COR-L47 (cell line): ENCODE measurements at places on chromosomes 13 and 19.
A peak's percentile ranks its signal among the peaks of the same experiment; 100 is the strongest.

GRCh38 chr13:30255696-30256095 is 51.7 kb downstream of the KATNAL1 start:
- no peak for DNase-seq

DNA sequence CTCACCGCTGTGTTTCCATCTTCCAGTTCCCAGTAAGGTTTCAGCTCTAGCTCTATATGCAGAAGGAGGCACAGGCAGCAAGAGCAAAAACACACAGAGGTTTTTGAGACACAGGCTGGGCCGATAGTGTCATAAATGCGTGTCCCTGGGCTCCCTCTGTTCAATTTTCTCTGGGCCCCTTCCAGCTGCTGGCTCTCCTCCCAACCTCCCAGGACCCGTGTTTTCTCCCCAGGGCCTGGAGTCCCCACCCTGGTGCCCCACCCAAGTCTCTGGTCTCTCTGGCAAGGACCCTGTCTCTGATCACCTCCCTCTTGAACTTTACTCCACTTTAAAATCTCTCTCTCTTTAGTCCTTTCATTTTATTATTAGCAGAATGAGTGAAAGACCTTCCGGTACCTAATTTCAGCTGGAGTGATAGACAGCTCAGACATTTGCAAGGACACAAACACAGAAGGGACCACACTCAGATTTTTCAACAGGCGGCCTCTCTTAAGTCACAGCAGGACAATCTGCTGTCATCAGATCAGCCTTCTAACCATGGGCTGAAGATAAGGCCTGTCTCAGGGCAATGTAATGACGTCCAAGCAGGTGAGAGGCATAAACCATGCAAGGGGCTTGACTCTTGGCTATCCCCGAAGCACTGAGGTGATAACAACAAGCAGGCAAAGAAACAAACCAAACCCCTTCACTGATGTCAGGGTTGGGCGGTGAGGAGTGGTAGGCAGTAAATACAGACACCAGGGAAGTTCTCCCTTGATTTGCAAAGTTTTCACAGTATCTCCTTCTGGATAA is 190.0 kb upstream of the IRS2 start:
- no peak for DNase-seq

GRCh38 chr19:49591731-49592485 is 926 bp downstream of the PRR12 start:
- DNase-seq, result peak; percentile 45

DNA sequence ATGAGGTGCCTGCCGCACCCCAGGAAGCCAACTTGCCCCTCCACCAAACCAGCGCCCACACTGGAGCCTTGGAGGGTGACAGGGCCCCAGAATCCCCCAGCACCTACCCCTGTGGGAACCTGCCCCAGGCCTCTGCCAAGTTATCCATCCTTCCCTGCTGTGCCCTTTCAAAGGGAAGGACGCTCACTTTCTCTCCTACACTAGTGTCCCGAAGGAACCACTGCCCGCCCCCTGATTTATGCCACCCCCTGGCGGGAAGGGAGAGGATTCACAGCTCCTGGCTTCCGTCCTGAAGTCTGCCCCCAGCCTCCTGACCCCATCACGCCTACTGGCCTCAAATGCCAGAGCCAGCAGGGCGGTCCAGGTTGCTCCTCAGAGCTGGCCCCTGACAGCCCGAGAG is 1.4 kb downstream of the EVI5L start:
- DNase-seq, result no peak

DNA sequence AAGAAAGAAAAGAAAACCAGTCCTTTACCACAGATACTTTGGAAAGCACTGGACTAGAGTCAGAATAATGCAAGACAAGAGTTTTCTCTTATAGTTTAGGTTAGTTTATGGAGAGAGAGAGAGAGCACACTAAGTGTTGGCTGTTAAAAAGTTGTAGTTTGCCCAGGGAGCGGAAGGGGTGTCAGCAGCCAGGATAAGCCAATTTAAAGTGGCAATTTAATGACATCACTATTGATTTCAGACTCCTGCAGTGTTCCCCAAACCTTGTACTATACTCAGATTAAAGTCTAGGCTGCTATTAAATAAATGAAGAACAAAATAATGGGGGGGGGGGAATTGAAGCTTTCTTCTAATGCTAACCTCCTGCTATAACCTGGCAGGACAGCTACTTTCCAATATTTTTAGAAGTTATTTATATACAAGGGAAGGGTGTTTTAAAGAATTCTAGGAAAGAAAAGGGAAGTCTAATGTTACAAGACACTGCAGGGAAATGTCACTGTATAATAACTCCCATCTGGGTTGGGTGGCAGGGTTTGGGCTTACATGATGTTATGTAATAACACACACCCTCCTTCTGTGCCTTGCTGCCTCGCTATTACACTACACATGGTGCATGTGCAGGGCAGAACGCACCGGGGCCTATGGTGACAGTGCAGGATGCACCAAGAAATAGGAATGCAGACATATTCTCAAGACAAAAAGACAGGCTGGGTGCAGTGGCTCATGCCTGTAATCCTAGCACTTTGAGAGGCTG is 19.9 kb downstream of the TPT1 start:
- no peak for DNase-seq

- no peak for DNase-seq
These were observed 1.7 kb downstream of the SLAIN1 start for GRCh38 chr13:77699059-77699680.

DNA sequence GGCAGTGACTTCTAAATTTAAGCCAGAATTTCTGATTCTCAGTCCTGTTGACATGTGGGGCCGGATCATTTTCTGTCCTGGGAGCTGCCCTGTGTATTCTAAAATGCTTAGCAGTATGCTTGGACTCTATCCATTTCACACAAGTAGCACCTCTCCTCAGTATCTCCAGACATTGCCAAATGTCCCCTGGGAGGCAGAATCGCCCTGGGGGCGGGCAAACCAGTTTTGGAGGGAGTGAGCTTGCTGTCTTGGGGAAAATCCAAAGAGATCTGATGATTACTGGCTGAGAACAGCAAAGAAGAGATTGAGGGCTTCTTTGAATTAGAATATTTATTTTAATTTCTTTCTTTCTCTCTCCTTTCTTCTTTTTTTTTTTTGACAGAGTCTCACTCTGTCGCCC is 16.4 kb downstream of the VAV1 start:
- DNase-seq, result no peak

DNA sequence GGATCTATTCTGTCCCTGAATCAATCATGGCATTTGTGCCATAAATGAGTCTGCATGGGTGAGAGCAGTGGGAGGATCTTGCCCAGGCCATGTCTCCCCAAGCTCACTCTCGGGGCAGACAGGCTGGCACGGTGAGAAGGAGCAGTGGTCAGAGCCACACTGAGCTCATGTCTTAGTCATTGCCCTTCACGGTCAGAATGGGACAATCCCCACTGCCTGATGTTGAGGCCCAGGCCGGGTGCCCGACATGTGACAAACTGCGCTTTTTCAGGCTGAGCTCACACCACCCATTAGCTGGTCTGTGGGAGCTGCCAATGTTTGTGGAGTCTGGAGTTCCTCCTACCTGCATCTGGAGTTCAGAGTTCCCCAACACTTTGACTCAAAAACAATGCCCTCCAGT is 481.9 kb downstream of the COG6 start:
- DNase-seq, result no peak

DNA sequence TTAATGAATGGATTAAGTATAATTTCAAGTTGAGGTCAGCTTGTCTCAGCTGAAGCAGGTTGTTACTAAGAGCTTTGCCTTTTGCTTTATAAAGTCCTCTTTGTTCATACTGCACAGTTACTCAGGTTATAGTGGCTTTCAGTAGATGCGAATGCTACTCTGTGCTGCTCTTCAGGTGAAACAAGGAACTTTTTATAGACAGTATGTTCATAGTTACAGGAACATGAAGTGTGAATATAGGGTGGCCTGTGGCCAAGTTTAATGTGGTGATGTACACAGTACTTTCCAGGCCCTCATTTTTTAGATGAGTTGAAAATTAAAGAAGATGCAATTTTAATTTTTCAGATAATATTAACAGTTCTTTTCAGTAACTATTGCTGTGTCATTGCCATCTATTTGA is 20.8 kb downstream of the SUGT1 start:
- DNase-seq, result no peak

- no peak for DNase-seq
These were observed 4.9 kb downstream of the SMIM24 start for GRCh38 chr19:3475449-3475848.

GRCh38 chr19:39128516-39129079 is 3.0 kb downstream of the PAK4 start:
- no peak for DNase-seq

DNA sequence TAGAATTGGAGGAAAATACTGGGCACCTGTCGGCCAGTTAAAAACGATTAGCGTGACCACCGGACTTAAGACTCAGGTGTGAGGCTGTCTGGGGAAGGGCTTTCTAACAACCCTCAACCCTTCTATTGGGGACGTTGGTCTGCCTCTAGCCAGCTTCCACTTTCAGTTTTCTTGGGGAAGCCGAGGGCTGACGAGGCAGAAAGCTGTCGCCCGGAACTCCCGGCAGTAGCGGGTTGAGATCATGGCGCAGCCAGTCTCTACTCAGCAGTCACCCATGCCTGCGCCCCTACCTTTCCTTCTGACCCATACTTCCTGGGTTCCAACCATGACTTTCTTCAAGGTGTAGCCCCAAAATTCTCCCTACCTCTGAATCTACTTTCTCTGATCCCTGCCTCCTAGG is 1424.1 kb downstream of the SLITRK1 start:
- no peak for DNase-seq

DNA sequence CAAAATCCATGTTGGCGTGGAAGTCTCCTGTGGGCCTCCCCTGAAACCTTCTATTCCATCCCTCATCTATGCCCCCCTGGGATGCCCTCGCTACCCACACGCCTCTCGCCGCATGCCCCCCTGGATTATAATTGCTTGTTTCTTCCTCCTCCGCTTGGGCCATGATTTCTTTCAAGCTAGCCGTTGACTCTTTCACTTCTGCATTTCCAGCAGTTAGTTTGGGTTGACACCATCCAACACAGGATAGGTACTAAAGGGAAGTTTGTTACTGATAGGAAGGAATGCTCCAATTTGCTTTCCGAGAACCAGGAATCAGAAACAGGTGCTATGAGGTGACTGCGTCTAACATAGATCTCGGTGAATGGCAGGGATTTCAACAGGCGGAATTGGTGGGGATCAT is 7.7 kb upstream of the SLC25A15 start:
- DNase-seq, result no peak

- no peak for DNase-seq
These were observed 12.2 kb downstream of the GTF2F2 start for GRCh38 chr13:45132369-45133064.

DNA sequence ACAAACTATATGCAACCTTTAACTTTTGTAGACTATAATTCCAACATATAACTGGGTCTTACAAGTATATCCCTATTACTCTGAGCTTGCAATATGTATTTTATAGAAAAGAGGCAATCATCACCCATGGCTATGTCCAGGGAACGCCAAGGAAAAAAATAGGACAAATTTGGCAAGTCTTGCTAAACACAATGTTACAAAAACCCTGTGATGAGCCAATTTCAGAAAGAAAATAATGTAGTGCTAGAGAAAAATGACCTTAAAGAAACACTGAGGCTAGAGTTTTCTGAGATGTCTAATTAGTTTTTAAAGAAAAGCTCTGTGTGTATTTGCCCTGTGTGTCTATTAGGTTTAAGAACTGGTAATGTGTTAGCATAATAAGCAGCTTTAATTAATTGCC is 68.0 kb upstream of the FREM2 start:
- DNase-seq, result no peak

DNA sequence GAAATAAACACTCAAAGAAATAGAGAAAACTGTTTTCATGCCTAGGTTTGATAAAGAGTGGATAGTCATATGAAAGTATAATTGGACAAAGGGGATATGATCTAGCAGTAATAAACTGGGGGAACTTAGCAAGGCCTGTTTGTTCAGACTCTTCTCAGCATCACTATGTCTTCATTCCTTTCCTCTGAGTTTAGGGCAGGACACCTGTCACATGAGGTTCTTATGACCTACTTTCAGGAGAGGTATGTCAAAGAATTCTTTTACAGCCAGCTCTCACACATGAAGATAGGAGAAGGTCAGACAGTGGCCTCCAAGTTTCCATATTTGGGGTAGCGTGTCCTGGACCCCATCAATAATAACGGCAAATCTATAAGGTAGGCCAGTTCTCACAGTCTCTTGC is 11.4 kb upstream of the RFXAP start:
- no peak for DNase-seq

DNA sequence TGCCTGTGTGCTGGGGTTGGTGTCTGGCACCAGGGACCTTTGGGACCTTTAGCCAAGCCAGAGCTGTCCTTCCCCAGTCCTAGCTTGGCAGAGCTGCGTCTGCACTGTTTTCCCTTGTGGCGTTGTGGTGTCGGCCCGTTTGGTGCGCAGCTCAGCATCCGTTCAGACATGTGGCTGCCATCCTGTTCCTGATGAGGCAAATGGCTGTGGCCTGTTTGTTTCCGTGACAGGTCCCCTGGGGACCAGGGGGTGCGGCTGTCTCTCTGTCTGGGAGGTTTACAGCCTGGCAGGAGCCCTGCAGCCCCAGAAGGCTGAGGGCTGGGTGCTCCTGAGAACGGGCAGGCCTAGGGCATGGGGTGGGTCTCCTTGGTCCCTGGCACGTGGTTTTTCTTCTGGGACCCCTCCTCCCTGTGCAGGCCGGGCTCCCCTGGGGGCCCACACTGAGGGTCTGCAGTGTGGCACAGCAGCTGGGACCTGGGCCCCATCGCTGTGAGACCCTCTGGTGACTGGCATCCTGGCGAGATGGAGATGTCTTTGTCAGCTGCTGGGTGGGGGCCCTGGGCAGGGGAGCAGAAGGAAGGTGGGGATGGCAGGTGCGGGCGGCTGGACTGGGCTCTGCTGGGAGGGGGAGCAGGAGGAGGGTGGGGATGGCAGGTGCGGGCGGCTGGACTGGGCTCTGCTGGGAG is 4.0 kb downstream of the SPPL2B start:
- peak; percentile 57 for DNase-seq

DNA sequence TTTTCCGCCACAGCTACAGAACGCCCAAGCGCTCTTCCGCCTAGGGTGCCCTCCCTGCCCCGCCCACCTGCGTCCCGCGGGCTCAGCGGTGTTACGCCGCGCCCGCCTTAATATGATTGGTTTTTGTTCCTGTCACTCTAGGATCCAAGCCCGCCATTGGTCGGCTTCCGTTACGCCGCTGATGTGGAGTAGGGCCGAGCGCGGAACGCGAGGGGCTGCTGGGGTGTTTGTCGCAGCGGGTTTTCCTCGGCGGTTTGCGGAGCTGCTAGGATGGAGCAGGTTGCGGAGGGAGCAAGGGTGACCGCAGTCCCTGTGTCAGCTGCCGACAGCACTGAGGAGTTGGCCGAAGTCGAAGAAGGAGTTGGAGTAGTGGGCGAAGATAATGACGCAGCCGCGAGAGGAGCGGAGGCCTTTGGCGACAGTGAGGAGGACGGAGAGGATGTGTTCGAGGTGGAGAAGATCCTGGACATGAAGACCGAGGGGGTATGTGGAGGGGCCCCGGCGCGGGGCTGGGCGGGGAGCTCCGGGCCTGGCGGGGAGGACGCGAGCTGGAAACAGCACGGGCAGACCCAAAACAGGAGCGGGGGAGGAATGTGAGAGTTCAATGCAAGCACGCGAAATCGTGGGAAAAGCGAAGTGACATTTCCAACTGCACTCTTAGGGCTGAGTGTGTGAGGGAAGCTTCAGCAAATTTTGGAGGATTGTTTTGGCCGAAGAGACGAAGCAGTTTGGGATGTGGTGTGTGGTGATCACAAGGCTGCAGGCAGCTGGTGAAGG is at the start of gene MPHOSPH8:
Gene MPHOSPH8, plus strand, starts transcription at position 181 of the 777 bp plus-strand sequence. Its CDS starts 90 bp downstream, at position 271.
- DNase-seq, result peak; percentile 95

- DNase-seq, result no peak
These were observed 317.0 kb downstream of the ENOX1 start for GRCh38 chr13:43469791-43470190.

- no peak for DNase-seq
These were observed 73.0 kb upstream of the OXGR1 start for GRCh38 chr13:97067017-97067895.

GRCh38 chr13:19862481-19863313 is 752 bp downstream of the ZMYM5 start:
- DNase-seq, result no peak
